Mesothelial cell of epicardium (in vitro differentiated cells): ENCODE measurements at places on chromosomes 2 and 18. TPM values are rescaled to one million over a fixed set of nuclear protein-coding genes. Genes with fewer than 3 reads are reported as not detected.

LAMA1 gene
- total RNA-seq: 91.4 to 99.8 TPM (median 93.7 TPM) in 3 replicates

DNA sequence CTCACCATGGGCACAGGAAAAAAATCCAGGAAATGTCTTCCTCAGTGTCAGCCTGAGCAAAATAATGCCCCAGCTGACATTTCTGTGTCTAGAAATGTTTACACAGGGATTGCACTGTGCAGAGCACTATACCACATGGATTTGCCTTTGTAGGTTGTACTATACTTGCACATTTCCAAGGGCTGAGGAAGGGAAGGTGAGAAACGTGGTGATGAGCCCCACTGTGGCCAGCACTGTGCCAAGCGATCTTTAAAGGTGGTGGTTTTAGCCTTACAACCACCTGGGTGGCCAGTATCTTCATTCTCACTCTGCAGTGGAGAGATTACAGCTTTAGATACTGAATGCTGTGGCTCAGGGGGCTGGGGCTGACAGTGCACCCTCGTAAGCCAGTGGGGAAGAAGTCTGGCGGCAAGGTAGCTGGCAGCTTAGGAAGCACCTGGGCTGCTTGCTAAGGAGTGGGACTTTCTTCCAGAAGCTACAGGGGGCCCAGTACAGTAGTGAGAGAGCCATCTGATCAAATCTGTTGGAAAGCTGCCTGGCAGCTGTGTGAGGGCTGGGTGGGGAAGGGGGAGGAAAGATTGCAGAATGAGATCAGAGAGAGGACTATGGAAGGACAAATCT is 81.4 kb upstream of the MSH2 start:
- H3K4me1 ChIP-seq: peaks cover 14% of the 10 kb centered on the region
- H3K27ac ChIP-seq: no peak overlapping the region

DSG1 gene
- 0.07 to 0.18 TPM (median 0.09 TPM) in 3 replicates for total RNA-seq

CYS1 gene
- 1.3 to 1.4 TPM (median 1.3 TPM) in 3 replicates for total RNA-seq

DNA sequence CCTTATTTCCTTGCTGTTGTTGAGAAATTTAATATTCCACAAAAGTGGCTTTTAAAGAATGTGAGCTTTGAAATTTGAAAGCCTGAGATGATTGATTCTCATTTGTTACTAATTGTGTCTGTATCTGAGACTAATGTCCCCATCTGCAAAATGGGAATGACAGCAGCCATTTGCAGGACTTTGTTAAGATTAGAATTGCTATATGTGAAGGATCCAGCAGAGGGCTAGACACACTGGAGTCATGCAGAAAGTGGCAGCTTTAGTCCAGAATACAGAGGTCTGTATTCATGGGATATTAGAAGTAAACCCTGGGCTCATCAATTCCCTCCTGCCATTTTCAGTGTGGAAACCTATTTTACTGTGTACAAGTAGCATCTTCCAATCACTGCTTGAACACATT is 296.5 kb upstream of the GYPC start:
- no peaks in the 10 kb centered on the region for H3K4me1 ChIP-seq
- no peaks in the 10 kb centered on the region for H3K36me3 ChIP-seq
- no peak overlapping the region for H3K4me3 ChIP-seq
- no peak overlapping the region for H3K27ac ChIP-seq
- DNase-seq: no peak

- no peak overlapping the region for H3K4me3 ChIP-seq
- no peak overlapping the region for H3K27ac ChIP-seq
- H3K4me1 ChIP-seq: peaks cover 4% of the 10 kb centered on the region
- no peaks in the 10 kb centered on the region for H3K36me3 ChIP-seq
- no peaks in the 10 kb centered on the region for H3K27me3 ChIP-seq
- DNase-seq: no peak
These were observed 66.3 kb upstream of the SCG2 start for GRCh38 chr2:223668302-223668998.

DNA sequence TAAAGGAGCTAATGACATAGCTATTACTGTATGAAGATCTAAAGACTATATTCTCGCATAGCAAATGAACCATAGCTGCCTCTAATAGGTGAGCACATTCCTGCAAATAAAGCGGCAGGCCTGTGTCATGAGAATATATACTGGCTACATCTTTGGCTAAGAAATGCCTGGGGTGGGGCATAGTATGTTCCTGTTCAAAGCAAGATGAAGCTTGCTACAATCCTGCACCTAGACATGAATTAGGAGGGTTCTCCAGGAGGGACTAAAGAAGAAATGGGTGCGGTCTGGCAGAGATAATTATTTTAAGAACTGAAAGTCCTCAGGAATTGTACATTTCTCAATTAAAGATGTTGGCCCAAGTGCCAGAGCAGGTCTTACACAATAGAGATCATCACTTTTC is 46.8 kb upstream of the PLA2R1 start:
- DNase-seq: no peak
- no peak overlapping the region for H3K4me3 ChIP-seq
- H3K4me1 ChIP-seq: peaks cover 24% of the 10 kb centered on the region
- H3K36me3 ChIP-seq: peaks cover 2% of the 10 kb centered on the region

SF3B6 gene
- total RNA-seq: 85.3 to 93.9 TPM (median 88.5 TPM) in 3 replicates

PLCL1 gene
- total RNA-seq: 2.0 to 2.8 TPM (median 2.7 TPM) in 3 replicates

GRCh38 chr2:7730449-7730848 is 813.2 kb downstream of the RNF144A start:
- no peaks in the 10 kb centered on the region for H3K27me3 ChIP-seq
- no peak for DNase-seq
- H3K36me3 ChIP-seq: no peaks in the 10 kb centered on the region
- H3K4me3 ChIP-seq: no peak overlapping the region
- peaks cover 8% of the 10 kb centered on the region for H3K4me1 ChIP-seq

NT5DC4 gene
- total RNA-seq: not detected in 3 replicates

FRZB gene
- total RNA-seq: 12.1 to 13.0 TPM (median 12.6 TPM) in 3 replicates

ELOA2 gene
- total RNA-seq: not detected in 3 replicates

- H3K27ac ChIP-seq: no peak overlapping the region
- peaks cover 2% of the 10 kb centered on the region for H3K36me3 ChIP-seq
- H3K4me3 ChIP-seq: no peak overlapping the region
- DNase-seq: no peak
- no peaks in the 10 kb centered on the region for H3K27me3 ChIP-seq
These were observed 35.7 kb downstream of the STK39 start for GRCh38 chr2:168211664-168212163.

DNA sequence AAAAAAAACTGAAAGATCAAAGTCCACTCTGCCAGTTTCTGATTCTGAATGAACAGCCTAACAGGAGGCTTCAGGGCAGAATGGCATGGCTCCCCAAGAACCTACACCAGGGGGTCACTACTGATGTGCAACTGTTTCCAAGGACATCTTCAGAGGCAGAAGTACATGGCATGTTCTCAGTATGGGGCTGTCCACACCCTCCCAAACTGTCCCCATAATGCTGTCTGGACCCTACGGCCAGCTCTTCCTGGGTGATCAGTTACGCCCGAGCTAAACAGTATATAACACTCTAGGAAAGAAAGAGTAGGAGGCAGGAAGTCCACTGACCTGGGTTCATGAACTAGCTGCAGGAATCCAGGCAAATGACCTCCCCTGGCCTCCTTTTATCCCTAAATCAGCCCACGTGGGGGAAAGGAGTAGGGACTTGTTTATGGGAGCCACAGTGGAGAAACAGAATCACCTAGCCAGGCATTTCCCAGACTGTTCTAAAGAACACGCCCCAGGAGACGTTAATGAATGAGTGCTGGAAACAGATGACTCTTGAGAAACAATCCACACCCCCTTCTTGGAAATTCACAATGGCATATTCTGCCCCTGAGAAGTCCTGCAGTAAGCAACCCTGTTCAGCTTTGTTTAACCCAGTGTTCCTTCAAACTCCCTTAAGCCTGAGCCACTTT is 2.5 kb downstream of the TMBIM1 start:
- no peak for DNase-seq
- no peaks in the 10 kb centered on the region for H3K27me3 ChIP-seq
- H3K27ac ChIP-seq: peak overlapping the region; percentile 97
- peak overlapping the region; percentile 78 for H3K4me3 ChIP-seq
- no peaks in the 10 kb centered on the region for H3K36me3 ChIP-seq
- peaks cover 80% of the 10 kb centered on the region for H3K4me1 ChIP-seq

- H3K4me1 ChIP-seq: peaks cover 4% of the 10 kb centered on the region
- no peak overlapping the region for H3K27ac ChIP-seq
- no peaks in the 10 kb centered on the region for H3K36me3 ChIP-seq
- no peak for DNase-seq
- H3K4me3 ChIP-seq: no peak overlapping the region
- no peaks in the 10 kb centered on the region for H3K27me3 ChIP-seq
These were observed 118.3 kb downstream of the FIGN start for GRCh38 chr2:163617517-163617916.

- H3K4me1 ChIP-seq: no peaks in the 10 kb centered on the region
- no peaks in the 10 kb centered on the region for H3K27me3 ChIP-seq
- DNase-seq: no peak
- no peaks in the 10 kb centered on the region for H3K36me3 ChIP-seq
These were observed 14.0 kb downstream of the SCN2A start for GRCh38 chr2:165253178-165253577.

- H3K4me1 ChIP-seq: no peaks in the 10 kb centered on the region
- H3K27me3 ChIP-seq: no peaks in the 10 kb centered on the region
- H3K36me3 ChIP-seq: peaks cover 2% of the 10 kb centered on the region
- H3K4me3 ChIP-seq: no peak overlapping the region
These were observed 70.3 kb upstream of the EPHA4 start for GRCh38 chr2:221642447-221642846.

DNA sequence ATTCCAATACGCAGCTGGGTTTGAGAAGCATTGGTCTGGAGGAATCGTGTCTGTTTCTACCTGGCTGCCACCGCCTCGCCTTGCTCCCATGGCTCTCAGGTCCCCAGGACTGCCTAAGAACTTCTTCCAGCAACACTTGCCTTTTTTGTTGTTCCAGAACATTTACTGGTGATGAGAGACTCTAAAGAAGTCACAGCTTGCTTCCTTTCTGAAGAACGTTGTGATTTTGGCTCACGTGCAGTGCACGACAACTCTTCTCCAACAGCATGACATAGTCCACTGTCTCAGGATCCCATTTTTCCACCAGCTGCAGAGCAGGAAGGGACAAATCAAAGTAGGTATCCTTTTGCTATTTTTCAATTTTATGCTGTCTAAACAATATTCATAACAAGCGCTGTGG is 940.9 kb downstream of the SLC4A3 start:
- H3K4me1 ChIP-seq: peaks cover 4% of the 10 kb centered on the region
- H3K27me3 ChIP-seq: peaks cover 18% of the 10 kb centered on the region
- DNase-seq: no peak
- H3K4me3 ChIP-seq: no peak overlapping the region

CDK5R2 gene
- total RNA-seq: 0.69 to 0.97 TPM (median 0.90 TPM) in 3 replicates

CRYGD gene
- not detected in 3 replicates for total RNA-seq

- no peaks in the 10 kb centered on the region for H3K36me3 ChIP-seq
- no peak overlapping the region for H3K4me3 ChIP-seq
- H3K4me1 ChIP-seq: no peaks in the 10 kb centered on the region
These were observed 10.0 kb upstream of the DUSP19 start for GRCh38 chr2:183068561-183068960.

- peaks cover 23% of the 10 kb centered on the region for H3K36me3 ChIP-seq
- H3K27me3 ChIP-seq: peaks cover 58% of the 10 kb centered on the region
These were observed at the start of gene GATA6 for GRCh38 chr18:22169011-22169888. Gene GATA6, plus strand, starts transcription at chr18:22169589. Its CDS starts 1,556 bp downstream, at chr18:22171145.

DNA sequence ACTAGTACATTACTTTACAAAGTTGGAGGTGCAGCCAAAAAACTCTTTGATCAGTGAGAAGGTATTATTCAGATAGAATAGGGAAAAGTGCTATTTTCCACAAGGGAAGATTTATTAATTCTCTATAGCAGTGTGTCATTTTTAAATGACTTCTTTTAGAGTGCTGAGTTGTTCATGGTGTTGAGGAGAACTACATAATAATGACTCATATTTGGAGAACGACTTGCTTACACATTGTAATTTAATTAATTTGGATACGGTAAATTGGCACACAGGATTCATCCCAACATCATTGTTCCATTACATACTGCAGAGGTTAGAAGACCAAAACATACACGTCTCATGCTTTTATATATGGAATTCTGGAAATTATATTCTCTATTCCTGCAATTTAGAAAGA is 22.1 kb upstream of the MAP2 start:
- no peaks in the 10 kb centered on the region for H3K36me3 ChIP-seq
- no peak overlapping the region for H3K27ac ChIP-seq
- no peaks in the 10 kb centered on the region for H3K4me1 ChIP-seq
- DNase-seq: no peak

DNA sequence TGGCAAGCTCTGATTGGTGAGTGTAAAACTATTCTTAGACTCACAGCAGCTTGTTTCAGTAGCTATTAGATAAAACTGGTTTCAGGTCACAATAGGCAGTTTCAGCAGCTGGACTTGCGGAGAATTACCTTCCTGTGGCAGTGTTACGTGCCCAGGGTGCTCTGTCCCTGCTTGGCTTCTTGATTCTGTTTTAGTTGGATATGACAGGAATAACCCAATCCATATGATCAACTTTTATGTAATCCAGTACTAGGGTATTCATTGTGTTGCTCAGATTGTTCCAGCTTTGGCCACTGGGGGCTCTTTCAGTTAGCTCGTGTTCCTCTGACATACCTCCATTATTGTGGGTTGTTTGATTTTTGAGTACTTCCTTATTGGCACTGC is 43.1 kb downstream of the INPP4A start:
- no peaks in the 10 kb centered on the region for H3K36me3 ChIP-seq
- H3K4me3 ChIP-seq: no peak overlapping the region
- no peak overlapping the region for H3K27ac ChIP-seq
- H3K4me1 ChIP-seq: peaks cover 28% of the 10 kb centered on the region
- H3K27me3 ChIP-seq: no peaks in the 10 kb centered on the region
- DNase-seq: no peak
